Activated naive CD8-positive, alpha-beta T cell treated with anti-CD3 and anti-CD28 coated beads for 36 hours (primary cell): ENCODE measurements at places on chromosomes 6 and 20.

DNA sequence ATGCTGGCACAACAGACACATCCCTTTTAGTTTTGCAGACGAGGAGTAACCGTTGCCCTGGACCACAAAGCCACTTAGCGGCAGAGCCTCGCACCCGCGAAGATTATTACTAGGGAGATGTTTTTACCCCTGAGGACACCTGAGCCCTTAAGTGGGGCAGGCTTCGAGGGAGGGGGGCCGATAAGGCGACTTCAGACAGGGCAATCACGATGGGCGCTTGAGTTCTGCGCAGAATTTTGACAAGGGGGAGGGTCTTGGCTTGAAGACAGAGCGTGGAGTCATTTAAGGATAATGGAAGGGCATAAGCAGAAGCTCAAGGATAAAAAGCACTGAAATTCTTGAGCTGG, 650 bp upstream of the TTK start:
- no peak for DNase-seq

GRCh38 chr6:34094474-34095135, 51.3 kb downstream of the GRM4 start:
- DNase-seq = no peak

GRCh38 chr6:1903780-1904465, 294.2 kb downstream of the FOXC1 start:
- no peak for DNase-seq

- DNase-seq = no peak
Measured at GRCh38 chr20:50193836-50194421, 3.3 kb downstream of the CEBPB start.

GRCh38 chr6:47934023-47934422, 152.2 kb downstream of the OPN5 start:
- DNase-seq = no peak

DNA sequence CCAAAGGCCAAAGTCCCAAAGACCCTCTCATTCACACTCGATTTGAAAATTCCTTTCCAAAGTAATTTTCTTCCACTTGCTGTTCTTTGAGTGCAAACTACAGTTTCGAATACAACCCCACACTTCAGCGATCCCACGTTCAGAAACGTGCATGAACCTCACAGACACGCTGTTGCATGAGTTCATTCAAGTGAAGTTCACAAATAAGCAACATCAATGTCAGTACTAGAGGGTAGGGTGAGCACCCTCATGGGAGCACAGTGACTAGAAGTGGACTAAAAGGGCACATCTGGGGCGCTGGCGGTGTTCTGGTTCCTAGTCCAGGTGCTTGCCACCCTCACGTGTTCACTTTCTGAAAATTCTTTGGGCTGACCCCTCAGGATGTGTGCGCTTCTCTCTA, 59.0 kb downstream of the FAM50B start:
- no peak for DNase-seq

DNA sequence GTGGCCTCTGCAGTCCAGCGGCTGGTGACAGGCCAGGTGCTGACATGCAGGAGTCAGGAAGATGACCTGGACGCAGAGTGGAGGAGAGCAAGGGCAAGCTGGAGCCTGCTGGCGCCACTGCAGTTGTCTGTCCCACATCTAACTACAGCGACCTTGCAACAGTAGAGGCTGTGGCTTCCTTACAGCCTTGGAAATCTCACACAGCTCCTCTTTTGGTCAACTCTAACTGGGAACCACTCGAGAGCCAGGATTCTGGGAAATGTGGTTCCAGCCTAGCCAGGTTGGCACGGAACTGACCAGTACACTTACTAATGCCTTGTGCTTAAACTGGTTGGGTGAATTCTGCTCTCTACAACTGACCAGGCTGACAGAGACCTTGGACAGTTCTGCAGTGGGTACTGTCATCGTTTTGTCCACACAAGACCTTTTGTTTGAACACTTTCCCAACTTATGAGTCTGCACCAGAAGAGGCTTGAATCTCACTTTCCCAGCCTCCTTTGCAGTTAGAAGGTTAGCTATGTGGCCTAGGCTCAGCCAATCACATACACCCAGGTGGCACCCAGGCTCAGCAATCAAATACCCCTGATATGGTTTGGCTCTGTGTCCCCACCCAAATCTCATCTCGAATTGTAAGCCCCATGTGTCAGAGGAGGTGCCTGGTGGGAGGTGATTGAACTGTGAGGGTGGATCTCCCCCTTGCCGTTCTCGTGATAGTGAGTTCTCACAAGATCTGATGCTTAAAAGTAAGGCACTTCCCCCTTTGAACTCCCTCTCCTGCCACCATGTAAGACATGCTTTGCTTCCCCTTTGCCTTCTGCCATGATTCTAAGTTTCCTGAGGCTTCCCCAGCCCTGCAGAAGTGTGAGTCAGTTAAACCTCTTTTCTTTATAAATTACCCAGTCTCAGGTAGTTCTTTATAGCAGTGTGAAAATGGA, 153.5 kb downstream of the ZMYND8 start:
- DNase-seq = no peak

DNA sequence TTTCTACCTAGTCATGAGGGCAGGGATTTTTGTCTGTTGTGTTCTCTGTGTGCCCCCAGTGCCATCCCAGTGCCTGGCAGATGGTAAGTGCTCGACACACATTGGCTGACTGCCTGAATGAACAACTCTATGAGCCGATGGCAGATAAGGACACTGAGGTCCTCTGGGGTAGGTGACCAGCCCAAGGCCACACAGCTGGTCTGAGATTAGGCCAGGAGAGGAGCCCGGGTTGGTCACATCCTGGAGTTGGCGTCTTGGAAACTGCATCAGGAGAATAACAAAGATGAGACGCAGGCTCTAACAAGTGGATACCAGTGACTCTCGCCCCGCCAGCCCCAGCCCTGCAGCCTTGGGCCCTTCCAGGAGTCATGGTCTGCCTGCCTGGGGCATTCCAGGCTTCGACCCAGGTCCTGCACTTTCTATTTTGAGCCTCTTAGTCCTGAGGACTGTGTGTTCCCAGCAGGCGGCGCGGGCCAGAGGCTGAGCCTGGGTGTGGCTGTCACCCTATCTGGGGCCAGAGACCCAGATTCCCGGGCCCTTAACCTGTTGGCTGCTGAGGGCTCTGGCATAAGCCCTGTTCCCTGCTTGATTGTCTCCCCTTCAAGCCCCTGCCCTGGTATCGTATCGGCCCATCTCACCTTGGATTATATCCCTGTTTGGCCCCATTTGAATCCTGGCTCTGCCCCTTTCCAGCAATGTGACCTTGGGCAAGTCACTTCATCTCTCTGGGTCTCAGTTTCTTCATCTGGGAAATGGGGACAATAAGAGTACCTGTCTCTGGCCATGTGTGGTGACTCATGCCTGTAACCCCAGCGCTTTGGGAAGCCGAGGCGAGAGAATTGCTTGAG, 88.3 kb downstream of the CEBPB start:
- DNase-seq = no peak

- no peak for DNase-seq
Measured at GRCh38 chr6:124927806-124928205, 34.4 kb upstream of the RNF217 start.

DNA sequence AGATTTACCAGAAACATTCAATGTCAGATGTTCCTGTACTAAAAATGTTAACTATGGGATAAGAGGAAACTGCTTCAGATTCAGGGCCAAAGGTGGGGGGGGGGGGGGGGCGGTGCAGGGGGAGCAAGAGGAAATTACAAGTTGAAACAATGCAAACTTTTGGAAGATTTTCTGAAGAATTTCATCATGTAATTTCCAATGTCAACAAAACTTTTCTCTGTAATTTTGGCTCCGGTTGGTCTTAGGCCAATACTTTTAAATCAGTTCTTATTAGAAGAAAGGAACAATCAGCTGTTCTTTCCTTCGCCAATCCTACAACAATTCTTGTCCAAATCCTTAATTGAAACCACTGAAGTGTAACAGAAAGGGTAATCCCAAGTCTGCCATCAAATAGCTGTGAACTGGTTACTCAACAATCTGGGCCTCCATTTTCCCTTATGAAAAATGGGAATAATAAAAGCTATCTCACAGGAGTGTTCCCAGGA, 13.1 kb downstream of the UQCC1 start:
- no peak for DNase-seq

GRCh38 chr6:144264270-144265060, 20.7 kb upstream of the UTRN start:
- DNase-seq = no peak

GRCh38 chr20:31664696-31665354, 27.1 kb downstream of the COX4I2 start:
- DNase-seq = no peak

DNA sequence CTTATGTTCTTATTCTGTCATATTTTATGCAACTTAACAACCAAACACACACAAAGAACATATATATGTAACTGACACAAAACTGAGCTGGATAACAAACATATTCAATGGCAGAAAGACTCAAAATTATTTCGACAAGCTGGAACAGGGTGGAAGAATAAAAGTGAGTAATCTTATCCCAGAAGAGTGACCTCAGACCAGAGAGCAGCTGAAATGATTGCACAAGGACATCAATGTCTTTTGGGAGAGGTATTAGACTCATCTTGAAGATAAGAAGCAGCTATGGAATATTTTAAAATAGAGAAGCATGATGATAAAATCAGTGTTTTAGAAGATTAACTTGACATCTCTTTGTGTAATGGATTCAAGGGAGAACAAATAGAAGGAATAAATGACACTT, 191.6 kb upstream of the PRDM1 start:
- DNase-seq = no peak
